A549 treated with Hydrocortisone at 1 μM for 4 hours (cell line): ENCODE measurements at places on chromosomes 12 and 14. TPM values are rescaled to one million over a fixed set of nuclear protein-coding genes. Genes with fewer than 3 reads are reported as not detected.

Gene RNF31
- total RNA-seq, result 23.2 to 36.4 TPM (median 28.7 TPM) in 5 replicates

Gene GRIN2B
- total RNA-seq, result 3.7 to 4.9 TPM (median 4.7 TPM) in 5 replicates

Gene ELK3
- 56.9 to 83.3 TPM (median 69.1 TPM) in 5 replicates for total RNA-seq

Gene MBD6
- total RNA-seq, result 20.1 to 28.9 TPM (median 27.2 TPM) in 5 replicates

Gene RNASE7
- 0.07 TPM in 1 of 5 replicates, not detected in the others for total RNA-seq

Gene NELL2
- 0.03 to 0.37 TPM (median 0.18 TPM) in 4 of 5 replicates, not detected in the other for total RNA-seq

Gene GLIPR1L1
- total RNA-seq, result not detected in 5 replicates

Gene STAC3
- total RNA-seq, result 0.18 to 0.36 TPM (median 0.30 TPM) in 5 replicates

Gene SLC6A13
- total RNA-seq, result 0.23 to 0.40 TPM (median 0.31 TPM) in 5 replicates

Gene SPTB
- 1.5 to 1.9 TPM (median 1.7 TPM) in 5 replicates for total RNA-seq

Gene KLRC2
- 1.4 to 2.2 TPM (median 1.7 TPM) in 5 replicates for total RNA-seq

Gene GALNT16
- total RNA-seq, result 2.2 to 4.1 TPM (median 3.3 TPM) in 5 replicates

Gene STYX
- 4.8 to 7.2 TPM (median 5.5 TPM) in 5 replicates for total RNA-seq

Gene SLC24A4
- 0.06 to 0.22 TPM (median 0.20 TPM) in 5 replicates for total RNA-seq

Gene MAGOHB
- total RNA-seq, result 45.9 to 55.4 TPM (median 48.7 TPM) in 5 replicates

Gene RHOJ
- not detected in 5 replicates for total RNA-seq

Gene SRRM4
- total RNA-seq, result not detected in 5 replicates

Gene TCL1B
- total RNA-seq, result not detected in 5 replicates

Gene ASB2
- total RNA-seq, result 0.28 to 0.91 TPM (median 0.59 TPM) in 5 replicates

Gene DACT1
- total RNA-seq, result 0.42 to 0.62 TPM (median 0.58 TPM) in 5 replicates

Gene MYL6
- total RNA-seq, result 2,179 to 2,596 TPM (median 2,229 TPM) in 5 replicates

Gene TAS2R9
- not detected in 5 replicates for total RNA-seq

Gene AQP6
- total RNA-seq, result 0.13 TPM in 1 of 5 replicates, not detected in the others

Gene AKAP3
- total RNA-seq, result 0.07 to 0.28 TPM (median 0.13 TPM) in 5 replicates

Gene SMIM41
- total RNA-seq, result not detected in 5 replicates

Gene MYO1A
- 0.21 to 0.40 TPM (median 0.23 TPM) in 5 replicates for total RNA-seq

Gene DPPA3
- total RNA-seq, result not detected in 5 replicates

Gene GPR68
- 0.16 to 0.29 TPM (median 0.23 TPM) in 5 replicates for total RNA-seq

Gene PPP4R4
- 0.29 to 0.59 TPM (median 0.30 TPM) in 5 replicates for total RNA-seq

Gene SART3
- total RNA-seq, result 37.6 to 56.5 TPM (median 39.2 TPM) in 5 replicates

Gene REP15
- total RNA-seq, result 0.18 to 0.63 TPM (median 0.35 TPM) in 5 replicates

Gene ZNF891
- 0.16 to 0.46 TPM (median 0.37 TPM) in 5 replicates for total RNA-seq

Gene SLC17A8
- 0.12 TPM in 1 of 5 replicates, not detected in the others for total RNA-seq

Gene DCN
- total RNA-seq, result 0.22 to 0.35 TPM in 2 of 5 replicates, not detected in the others

Gene VRTN
- 0.03 TPM in 1 of 5 replicates, not detected in the others for total RNA-seq

Gene EML5
- total RNA-seq, result 0.28 to 0.63 TPM (median 0.40 TPM) in 5 replicates

Gene PDZRN4
- 0.03 to 0.05 TPM in 2 of 5 replicates, not detected in the others for total RNA-seq

Gene GPR137C
- 0.05 to 0.25 TPM (median 0.08 TPM) in 5 replicates for total RNA-seq

Gene CBLN3
- total RNA-seq, result 0.97 to 1.3 TPM (median 1.2 TPM) in 5 replicates

Gene SERPINA10
- 0.05 TPM in 1 of 5 replicates, not detected in the others for total RNA-seq

Gene DYRK2
- total RNA-seq, result 8.3 to 12.1 TPM (median 11.4 TPM) in 5 replicates

Gene FAM222A
- 3.4 to 5.7 TPM (median 4.7 TPM) in 5 replicates for total RNA-seq

Gene CYP27B1
- total RNA-seq, result 2.0 to 3.3 TPM (median 2.2 TPM) in 5 replicates
